ENCODE measurements at places on chromosomes 6 and 20.
A peak's percentile ranks its signal among the peaks of the same experiment; 100 is the strongest.

DNA sequence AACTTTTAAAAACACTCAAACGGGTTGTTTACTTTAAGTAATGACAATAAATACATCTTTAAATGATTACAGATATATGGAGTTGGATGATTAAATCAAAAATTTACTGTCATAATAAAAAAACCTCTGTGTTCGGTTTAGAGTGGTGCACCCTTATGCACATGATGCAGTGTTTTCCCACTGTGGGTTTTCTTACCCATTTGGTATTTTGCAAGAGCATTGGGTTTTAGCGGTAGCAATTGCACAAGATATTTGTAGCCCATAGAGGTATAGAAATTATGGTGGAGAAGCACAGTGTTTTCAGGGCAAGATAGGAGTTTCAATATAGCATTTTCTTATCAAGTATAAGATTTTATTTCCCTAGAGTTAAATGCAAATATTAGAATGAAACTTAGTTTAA lies 410.8 kb upstream of the PLCB4 start:
- DNase-seq, result no peak

DNA sequence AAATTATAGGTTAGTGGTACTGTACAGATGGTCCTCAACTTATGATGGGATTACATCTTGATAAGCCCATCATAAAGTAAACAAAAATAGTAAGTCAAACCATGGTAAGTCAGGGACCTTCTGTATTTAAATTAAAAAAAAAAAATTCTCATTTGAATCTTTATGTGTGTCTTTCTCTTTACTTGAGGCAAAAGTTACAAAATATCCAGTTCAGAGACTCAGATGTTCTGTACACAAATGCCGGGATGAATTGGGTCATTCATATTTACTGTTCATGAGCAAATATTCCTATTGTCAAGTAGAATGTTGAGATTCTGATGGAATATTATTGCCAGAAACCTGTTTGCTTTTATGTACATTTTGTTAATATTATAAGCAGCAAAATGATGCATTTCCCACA lies 13.4 kb downstream of the PHACTR2 start:
- DNase-seq, result no peak

- no peak for DNase-seq
Observed at GRCh38 chr6:7172649-7173048, 64.9 kb downstream of the RREB1 start.

DNA sequence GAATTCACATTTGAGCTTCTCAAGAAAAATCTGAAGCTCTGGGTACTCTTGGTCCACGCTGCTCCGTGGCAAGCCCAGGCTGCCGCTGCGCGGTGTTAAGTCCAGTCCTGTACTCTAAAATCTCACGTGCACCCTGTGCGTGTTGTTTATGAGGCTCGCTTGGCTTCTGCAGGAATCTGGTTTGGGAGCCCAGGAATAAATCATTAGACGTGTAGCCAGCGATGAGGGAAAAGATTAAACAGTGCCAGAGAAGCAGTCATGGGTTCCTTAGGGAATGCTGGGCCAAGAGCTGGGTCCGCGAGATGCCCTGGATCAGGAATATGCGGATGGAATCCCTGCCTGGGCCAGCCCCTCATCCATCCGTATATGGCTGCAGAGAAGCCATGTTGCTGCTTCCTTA lies 87.3 kb downstream of the KCNB1 start:
- DNase-seq, result peak; percentile 76

DNA sequence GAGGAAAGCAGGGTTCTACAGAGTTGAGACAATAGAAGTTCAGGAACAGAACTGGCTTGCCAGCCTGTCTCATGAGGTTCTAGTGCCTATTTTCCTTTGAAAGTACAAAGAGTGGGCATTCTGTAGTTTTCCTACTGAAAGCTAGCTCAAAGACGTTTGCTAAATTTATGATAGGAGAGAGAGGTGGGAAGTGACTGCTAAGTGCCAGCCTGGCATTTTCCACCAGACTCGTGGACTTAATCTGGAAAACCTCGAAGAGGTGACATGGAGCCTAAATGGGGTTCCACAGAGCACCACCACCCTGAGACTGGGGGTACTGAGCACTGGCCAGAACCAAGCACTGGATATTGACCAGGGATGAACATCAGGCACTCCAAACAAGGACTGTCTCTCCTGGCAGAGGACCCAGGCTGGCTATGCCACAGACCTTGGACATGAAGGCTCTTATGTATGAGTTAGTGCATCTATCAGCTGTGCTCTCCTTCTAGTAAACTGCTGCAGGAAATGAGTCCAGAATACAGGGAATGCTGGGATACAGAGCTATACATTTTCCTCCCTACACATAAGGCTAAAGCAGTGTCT lies 7.1 kb downstream of the PEX6 start:
- no peak for DNase-seq

- no peak for DNase-seq
Observed at GRCh38 chr20:64055893-64056638, 6.6 kb upstream of the SOX18 start.

DNA sequence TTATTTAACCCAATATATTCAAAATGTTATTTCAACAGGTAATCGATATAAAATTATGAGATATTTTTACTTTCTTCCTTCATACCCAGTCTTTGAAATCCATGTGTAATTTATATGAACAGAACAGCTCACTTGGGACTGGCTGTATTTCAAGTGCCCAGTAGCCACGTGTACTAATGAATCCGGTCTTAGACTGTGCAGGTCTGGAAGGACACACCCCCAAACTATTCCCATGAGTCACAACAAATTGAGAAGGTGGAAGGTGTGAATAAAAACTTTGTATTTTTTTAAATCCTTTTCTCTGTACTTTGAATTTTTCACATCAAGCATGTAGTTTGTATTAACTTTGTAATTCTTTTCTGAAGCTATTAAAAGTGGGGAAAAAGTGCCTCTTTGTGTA lies 2.8 kb downstream of the UNC5CL start:
- no peak for DNase-seq

GRCh38 chr6:54717849-54718455 lies 128.6 kb upstream of the FAM83B start:
- no peak for DNase-seq
